ENCODE measurements at places on chromosomes 5 and 9.

GRCh38 chr5:108386345-108387061 lies 4.6 kb upstream of the FBXL17 start:
- DNase-seq, result no peak

DNA sequence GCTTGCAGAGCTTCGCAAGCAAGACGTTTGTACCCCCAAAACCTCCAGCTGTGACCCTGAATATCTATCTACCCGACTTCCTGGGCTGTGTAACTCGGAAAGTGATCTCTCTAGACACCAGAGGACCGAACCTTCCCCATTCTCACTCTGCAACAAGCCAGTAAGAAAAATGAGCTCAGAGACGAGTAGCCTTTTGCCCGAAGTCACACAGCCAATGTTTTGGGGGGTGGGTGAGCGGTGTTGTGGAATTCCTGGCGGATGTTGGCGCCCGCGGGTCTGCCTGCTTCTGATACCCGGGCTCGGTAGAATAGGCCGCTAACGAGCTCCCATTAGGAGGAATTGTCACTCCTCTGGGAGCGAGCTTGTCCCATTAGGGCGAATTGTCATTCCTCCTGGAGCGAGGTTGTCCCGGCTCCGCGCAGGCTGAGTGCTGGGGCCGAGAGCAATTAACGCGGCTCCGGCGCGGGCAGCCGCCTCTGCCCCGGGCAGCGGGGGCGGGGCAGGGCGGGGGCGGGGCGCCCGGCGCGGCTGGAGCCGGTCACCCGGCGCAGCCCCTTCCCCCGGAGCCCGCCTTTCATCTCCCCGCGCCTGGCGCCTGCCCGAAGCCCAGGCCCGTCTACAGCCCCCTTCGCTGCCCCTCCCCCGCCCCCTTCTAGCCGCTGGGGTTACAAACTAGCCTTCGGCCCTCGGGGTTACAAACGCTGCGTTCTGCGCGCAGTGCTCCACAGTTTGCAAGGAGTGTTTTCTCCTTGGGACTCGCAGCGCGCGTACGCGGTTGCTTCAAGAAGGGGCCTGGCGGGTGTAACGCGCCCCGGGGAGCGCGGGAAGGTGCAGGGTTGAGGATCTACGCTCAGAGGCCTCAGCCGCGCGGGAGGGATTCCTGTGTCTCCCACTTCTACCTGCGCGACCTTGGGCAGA lies 3.5 kb upstream of the MSX2 start:
- no peak for DNase-seq

DNA sequence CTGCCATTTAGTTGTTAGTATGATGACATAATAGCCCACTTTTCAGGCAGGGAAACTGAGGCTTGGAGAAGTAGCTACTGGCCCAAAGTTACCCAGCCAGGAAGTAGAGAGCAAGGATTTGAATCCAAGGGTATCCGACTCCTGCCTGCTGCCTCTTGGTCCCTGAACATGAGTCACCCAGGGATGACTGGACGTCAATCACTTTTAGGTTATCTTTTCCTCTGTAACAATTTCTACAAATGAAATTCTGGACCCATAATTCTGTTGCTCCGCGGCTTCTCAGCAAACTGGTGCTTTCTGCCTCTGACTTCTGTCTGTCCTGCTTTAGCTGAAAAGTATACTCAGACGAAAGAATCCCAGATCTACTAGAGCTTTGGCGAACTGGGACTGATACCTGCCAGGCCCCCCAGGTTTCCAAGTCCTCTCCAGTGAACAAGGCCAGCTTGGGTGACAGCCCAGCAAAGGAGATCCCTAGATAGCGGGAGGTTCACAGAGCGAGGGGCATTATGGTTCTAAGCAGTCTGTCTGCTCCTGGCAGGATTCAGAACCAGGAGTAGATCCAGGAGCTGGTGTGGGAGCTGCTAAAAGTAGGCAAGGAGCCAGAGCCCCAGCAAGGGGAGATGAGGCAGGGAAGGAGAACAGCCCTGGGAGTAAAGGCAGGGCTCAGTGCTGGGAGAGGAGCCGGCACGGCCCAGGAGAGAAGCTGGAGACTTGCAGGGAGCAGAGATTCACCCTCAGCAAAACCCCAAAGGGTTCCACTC lies 20.6 kb downstream of the OLFML2A start:
- no peak for DNase-seq

- DNase-seq, result no peak
These were observed 120.7 kb upstream of the MVB12B start for GRCh38 chr9:126205845-126206498.

- DNase-seq, result no peak
These were observed 115.7 kb downstream of the WNK2 start for GRCh38 chr9:93299418-93300174.

GRCh38 chr9:125233678-125234077 lies 7.5 kb downstream of the HSPA5 start:
- DNase-seq, result no peak

DNA sequence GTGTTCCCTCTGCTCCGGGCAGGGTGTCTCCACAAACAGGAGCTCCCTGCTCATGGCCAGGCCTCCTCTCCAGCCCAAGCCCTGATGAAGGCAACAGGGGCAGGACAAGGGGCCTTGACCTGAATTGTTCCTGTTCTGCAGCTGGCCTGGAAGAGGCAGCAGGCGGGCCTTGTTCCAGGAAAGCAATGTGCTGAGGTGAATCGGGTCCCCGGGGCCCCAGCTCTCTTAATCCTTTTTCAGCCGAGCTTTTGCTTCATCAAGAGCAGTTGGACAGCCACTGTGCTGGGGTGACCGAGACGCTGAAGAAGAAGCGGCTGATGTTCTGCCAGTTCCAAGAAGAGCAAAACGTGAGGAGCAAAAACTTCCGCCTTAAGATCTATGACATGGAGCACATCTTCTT lies 41.4 kb downstream of the CCDC180 start:
- DNase-seq, result no peak

DNA sequence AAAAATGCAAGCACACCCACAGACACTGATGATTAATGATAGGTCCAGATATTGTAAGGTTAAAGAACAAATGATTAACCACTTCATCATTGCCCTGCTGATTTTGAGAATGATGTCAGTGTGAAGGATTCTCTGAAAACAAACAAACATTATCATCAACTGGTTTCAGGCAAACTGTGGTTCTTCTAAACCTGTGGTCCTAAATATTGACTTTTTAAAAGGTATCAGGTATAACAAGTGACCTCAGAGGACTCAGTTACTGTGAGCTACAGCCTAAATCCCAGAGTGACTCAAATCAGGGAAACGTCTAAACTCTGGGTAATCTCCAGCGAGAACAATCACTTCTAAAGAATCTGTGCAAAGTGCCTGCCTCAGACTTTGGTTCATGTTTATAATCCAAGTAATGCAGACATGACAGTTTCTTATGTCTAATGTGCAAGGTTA lies 172.3 kb upstream of the CDH6 start:
- no peak for DNase-seq

- no peak for DNase-seq
These were observed 1829.6 kb upstream of the NUDT12 start for GRCh38 chr5:105392122-105392709.

DNA sequence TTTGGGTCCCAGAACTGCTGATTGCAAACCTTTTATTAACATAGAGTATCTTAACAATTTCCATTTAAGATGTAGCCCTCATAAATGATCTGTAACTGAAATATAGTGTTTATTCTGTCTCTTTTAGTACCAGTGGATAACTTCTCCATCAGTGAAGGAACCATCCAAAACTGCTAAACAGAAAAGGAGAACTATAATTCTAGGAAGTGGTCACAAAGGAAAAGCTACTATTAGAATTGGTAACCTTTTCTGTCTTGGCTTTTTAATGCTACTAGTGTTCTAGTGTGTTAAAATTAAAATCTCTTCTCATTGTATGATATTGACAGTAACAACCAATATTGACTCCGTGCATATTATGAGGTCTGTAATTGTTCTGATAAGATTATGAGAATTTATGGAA lies 12.8 kb downstream of the CEP78 start:
- no peak for DNase-seq

DNA sequence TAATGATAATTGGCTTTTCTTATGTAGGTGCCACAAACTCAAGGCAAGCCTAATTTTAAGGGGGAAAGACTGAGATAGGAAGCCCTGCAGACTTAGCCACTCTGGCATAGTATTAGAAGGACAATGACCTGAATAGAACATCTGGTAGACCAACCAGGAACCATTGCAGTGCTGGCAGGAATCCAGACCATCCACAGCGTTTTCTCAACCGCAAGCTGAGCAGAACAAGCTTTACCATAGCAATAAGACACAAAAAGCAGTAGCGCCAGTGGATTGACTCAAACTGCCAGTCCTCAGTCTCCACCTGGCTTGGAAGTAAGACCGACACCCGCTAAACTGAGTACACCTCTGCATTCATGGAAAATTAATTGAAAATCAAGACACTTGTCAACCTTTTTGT lies 141.3 kb upstream of the LPAR1 start:
- no peak for DNase-seq

DNA sequence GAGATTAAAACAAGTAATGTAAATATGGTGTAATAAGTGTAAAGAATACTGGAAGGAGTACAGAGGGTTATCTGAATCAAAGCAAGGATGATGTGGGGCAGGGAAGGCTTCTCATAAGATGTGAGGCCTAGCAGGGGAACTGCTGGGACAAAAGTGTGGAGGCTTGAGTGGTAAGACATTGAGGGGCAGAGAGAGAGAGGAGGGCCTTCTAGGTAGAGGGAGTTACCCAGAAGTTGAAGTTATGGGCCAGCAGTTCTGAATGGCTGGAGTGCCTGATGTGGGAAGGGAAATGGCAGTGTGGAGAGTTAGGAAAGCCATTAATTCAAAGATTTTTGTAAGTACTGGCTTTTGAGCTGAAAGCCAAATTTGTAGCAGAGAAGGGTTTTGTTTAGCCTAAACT lies 36.8 kb downstream of the CPEB4 start:
- DNase-seq, result no peak

DNA sequence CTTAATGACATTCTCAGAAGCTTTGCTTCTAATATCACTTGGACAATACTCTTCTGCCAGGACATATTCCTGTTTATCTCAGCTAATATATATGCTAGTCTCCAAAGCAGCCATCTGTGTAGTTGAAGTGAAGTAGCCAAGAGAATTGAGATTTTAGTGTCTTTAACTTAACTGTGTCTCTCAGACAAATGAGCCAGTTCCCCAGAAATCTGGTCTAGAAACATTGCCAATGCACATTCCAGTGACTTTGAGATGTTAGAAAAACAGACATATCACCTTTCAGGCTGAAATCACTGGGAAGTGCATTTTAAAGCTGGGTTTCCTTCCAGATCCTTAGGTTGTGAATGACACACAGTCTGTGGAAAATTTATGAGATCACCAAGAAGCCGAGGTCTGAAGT lies 114.6 kb downstream of the MTX3 start:
- no peak for DNase-seq

GRCh38 chr9:129379181-129379836 lies 201.2 kb upstream of the IER5L start:
- DNase-seq, result no peak

- no peak for DNase-seq
These were observed 1.4 kb upstream of the GDNF start for GRCh38 chr5:37841203-37841602.

GRCh38 chr5:23648656-23649055 lies 141.2 kb downstream of the PRDM9 start:
- no peak for DNase-seq

DNA sequence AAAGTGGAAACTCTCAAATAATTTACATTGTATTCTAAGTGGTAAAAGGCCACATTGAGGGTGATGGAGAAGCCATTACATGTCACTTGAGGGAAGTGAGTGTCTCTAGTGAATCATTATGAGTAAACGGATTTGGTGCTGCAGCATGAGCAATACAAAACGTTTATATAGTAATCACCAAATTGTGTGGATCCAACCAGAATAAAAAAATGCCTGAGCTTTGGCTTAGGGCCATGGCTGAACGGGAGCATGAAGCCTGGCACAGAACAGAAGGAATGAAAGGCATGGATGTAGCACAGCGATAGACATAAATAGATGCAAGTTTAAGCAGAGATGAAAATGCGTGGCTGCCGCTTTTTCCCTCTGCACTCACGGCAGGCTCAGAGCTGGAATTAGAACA lies 58.3 kb downstream of the PTTG1 start:
- no peak for DNase-seq

DNA sequence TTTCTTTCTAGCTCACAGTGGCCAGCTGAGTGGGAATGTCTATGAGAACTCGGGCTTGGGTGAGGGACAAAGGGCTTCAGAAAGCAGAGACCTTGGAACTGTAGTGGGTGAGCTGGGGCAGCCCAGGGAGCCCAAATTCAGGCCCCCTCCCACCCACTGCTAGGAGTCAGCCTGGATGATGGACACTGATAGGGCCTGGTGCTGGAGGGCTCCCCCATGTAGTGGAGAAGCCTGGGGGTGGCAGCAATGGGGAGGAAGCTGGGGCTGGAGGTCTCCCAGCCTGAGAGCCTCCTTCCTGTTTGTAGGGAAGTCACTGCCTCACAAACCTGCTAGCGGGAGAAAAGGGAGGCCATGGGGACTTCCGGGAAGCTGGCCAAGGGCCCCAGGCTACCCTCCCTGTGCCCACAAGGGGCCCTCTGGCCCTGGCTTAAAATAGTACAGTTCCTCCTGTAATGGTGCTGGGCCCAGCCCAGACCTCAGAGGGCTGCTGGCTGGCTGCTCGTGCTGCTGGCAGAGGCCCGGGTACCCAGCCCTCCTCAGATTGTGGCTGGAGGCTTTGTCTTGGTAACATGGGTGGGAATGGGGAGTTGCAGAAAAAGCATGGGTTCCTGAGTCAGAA lies 6.3 kb upstream of the NR5A1 start:
- DNase-seq, result no peak

DNA sequence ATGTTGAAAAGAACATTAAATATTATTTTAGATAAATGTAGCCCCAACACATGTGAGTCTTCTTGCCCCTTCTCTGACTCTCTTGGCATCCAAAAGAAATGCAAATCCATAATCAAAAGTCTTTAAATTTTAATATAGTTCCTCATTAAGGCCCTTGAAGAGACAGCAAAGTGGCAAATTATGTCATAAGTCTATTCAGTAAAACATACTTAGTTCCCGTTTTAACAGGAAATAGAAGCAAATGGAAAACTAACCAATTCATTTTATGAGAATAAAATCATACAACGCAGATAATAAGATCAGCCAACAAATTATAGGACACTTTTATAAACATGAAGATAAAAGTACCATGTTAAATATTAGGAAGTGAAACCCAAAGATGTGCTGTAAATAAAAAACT lies 20.1 kb upstream of the IFNB1 start:
- DNase-seq, result no peak

GRCh38 chr5:18380729-18381362 lies 746.6 kb downstream of the TAF11L14 start:
- DNase-seq, result no peak

DNA sequence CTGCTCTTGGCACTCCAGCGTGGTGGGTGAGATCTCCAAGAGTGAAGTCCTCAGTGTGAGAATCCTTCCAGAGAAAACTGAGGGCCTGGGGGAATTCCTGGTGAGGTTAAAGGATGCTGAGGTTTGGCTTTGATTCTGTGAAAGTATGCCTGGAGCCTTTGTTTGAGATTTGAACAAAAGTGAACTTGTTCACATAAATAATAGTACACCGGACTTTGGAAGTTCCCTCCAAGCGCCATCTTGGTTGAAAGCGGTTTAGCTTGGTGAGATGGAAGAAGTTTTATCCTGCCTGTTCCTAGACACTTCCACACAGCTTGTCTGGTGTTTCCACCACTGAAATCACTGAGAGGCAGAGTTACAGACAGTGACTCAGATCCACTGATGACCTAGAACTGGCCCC lies 286.4 kb downstream of the NTRK2 start:
- DNase-seq, result no peak
